Stimulated activated CD4-positive, alpha-beta T cell treated with anti-CD3 and anti-CD28 coated beads, TNF-alpha, amount 100 ng/mL, for 1 hour (primary cell): ENCODE measurements at places on chromosomes 1 and 21.

DNA sequence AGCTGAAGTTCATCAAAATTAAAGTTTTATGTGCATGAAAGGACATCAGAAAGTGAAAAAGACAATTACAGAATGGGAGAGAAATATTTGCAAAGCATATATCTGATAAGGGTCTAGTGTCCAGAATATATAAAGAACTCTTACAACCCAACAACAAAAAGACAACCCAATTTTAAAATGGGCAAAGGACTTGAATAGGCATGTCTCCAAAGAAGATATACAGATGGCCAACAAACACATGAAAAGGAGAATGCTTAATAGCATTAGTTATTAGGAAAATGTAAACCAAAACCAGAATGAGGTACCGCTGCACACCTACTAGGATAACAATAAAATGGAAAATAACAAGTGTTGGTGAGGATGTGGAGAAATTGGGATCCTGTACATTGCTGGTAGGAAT, 1.7 kb upstream of the PSEN2 start:
- no peak for DNase-seq

DNA sequence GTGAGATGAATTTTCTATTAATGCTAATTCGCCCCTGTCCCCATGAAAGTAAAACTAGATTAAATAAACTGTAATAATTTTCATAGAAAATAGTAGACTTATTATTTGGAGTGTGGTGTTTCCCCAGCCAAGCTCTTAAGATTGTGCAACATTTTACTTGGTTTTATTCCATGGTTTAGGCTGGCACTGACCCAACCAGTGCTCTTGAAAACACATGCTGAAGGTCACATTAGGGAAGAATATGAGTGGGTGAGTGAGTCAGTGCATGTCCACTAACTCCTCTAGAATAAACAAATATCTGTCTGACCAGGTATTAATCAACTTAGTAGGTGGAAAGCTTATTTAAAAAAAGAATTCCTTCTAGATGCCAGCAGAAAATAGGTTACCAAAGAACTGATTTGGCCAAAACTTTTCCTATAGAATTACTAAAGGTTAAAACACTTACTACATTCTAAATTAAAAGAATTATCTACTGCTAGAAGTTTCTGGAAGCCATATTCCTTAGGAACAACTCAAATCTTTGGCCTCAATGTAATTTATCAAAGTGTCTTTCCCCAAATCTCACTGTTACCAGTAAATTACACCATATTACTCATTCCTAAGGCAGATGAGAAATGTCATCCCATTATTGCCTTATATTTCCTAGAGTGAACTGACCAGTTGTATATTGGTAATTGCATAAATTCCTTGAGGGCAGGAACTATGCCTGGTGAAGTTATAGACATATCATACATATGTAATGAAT, 89.7 kb upstream of the RGS1 start:
- no peak for DNase-seq

- no peak for DNase-seq
Observed at GRCh38 chr1:36400825-36401601, 3.3 kb upstream of the LSM10 start.

DNA sequence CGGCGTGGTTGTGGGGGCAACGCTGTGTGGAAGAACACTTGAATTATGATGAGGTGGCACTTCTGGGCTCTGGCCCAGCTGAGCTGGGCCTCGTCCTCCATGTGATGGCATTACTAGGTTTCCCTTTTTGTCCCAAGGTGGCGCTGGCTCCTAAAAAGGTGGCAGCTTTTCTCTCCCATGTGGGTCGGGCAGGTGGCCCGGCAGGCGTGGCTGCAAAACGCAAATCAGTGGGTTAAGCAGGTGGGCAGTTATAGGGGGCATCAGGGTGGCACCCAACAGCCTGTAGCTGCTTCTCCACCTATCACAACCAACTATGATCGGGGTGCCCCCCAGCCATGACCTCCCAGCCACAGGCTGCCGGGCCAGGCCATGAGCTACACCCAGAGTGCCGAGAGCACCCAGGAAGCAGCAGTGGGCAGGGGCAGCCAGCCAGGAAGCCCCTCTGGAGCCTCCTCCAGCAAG, 59.6 kb downstream of the KCNAB2 start:
- DNase-seq, result no peak

- no peak for DNase-seq
Observed at GRCh38 chr1:214019499-214019898, 31.7 kb downstream of the PROX1 start.

DNA sequence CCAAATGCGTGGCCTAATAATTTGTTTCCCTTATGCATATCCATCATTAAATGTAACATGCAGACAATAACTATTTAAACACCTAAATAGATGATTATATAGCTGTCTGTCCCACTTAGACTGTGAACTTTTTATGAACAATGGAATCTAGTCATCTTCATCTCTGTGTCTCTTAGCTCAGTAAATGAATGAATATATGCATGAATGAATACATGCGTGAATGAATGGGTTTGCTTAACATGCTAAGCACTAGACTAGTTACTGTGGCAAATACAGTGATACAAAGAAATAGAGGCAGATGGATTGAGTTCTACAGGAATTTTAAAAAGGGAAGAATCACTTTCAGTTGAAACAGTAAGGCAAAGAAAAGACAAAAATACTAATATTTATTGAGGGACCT, 232.0 kb downstream of the FGGY start:
- no peak for DNase-seq

GRCh38 chr1:26020330-26020768, 1.2 kb upstream of the EXTL1 start:
- DNase-seq, result no peak

DNA sequence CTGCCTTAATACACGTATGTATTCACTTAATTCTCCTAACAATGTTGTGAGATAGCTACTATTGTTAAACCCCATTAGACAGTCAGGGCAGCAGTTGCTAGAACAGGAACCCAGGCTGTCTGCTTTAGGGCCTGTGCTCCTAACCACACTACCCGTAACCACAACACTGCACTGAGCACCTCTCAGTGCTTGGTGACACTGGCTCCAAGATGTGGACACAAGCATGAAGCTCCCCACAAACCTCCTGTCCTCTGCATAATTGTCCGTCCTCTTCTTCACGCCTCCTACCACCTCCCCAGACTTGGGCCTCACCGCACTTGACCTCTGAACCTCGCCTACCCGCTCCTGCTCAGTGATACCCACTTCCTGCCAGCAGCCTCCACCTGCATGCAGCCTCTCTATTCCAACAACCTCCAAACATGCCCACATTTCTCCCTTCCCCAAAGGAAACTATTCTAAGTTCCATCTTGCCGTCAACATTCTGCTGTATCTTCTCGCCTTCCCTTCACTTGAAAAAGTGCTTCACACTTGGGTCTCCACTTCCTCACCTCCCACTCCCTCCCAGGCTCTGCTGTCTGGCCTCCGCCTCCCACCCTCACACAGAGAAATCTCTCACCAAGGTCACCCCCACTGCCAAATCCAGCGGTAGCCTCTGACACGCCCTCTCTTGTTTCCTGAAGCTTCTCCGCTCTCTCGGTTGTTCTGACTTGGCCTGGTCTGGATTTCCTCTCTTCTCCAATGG, 14.6 kb upstream of the AHDC1 start:
- DNase-seq, result no peak

GRCh38 chr1:154856049-154856448, 14.0 kb downstream of the KCNN3 start:
- no peak for DNase-seq

DNA sequence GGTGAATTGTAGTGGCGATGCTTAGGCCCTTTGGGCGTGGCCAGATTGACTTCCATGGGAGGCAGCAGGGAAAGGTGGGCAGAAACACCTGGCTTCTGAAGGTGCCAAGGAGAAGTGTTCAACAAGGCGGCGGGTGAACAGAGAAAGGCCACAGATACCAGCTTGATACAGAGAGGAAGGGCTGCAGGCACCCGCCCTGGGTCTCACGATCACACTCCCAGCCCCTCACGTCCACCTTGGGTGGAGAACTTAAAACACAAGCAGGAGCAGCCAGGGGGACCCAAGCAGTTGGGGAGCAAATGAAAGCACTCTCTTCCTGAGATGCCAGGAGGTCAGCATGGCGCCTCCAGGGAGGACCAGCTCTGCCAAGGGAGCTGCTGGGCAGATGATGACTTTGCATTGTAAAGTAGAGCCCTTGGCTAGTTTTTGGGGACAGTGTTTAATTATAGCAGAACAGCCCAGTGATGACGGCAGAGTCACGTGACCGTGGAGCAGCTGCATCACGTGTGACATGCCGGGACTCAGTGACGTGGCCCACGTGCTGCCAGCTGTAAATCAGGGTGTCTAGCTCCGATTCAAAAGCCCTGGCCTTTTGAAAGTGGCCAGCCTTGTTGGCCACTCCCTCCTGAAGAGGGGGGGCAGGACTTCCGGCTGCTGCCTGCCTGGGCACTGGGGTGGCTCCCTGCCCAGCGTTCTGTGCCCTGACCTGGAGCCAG, 19.0 kb downstream of the SLC37A1 start:
- DNase-seq, result no peak

- DNase-seq, result no peak
Observed at GRCh38 chr1:201890223-201890622, 1.5 kb downstream of the SHISA4 start.
